Tibial nerve (tissue), 4 donors: ENCODE measurements at places on chromosomes 4 and X. TPM values are rescaled to one million over a fixed set of nuclear protein-coding genes. Genes with fewer than 3 reads are reported as not detected.

The STK26 gene
- total RNA-seq = 1.7 TPM

GRCh38 chr4:134216411-134216810, 14.8 kb upstream of the PABPC4L start:
- no peak for DNase-seq

DNA sequence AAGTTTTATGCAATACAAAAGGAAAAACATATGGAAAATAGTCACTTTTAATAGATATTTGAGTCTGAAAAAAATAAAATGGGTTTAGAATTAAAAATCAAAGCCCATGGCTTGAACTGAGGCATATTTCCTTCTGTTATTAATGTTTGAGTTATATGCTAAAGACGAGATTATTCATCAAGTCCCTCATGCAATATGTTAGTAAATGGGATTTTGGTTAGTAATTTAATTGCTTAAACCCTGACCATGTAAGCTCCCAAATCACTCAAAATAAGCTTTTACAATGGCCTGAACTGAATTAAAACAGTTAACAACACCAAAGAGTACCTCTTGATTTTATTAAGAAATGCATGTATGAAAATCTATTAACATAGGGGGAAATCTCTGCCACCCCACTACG, 12.1 kb downstream of the UNC5C start:
- DNase-seq = no peak

The SHISA3 gene
- 27.1 TPM for total RNA-seq

The CXorf49 gene
- not detected for total RNA-seq

GRCh38 chr4:188295899-188296298, 156.7 kb downstream of the TRIML1 start:
- no peak for DNase-seq
